ELR (cell line): ENCODE measurements at places on chromosomes 13 and 19.

- DNase-seq = no peak
Measured at GRCh38 chr19:2123682-2124387, 27.1 kb downstream of the IZUMO4 start.

GRCh38 chr19:13051557-13052165, 51.0 kb downstream of the LYL1 start:
- DNase-seq = peak; percentile 63

DNA sequence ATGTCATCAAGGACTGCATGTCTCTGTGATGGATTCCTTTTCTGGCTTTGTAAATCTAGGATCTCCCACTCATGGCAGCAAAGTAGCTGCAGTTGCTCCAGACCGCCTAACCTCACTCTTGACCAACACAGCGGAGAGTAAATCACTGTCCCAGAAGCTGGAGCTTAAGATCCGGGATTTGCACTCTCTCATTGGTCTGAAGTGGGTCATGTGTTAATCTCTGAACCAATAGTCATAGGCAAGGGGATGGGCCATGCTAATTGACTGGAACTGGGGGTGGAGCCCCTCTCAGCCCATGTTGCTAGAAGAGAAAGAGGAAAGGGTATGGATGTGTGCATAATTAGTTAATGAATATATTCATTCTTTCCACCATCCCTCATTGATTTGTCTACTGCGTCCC, 34.0 kb downstream of the VAV1 start:
- DNase-seq = no peak

DNA sequence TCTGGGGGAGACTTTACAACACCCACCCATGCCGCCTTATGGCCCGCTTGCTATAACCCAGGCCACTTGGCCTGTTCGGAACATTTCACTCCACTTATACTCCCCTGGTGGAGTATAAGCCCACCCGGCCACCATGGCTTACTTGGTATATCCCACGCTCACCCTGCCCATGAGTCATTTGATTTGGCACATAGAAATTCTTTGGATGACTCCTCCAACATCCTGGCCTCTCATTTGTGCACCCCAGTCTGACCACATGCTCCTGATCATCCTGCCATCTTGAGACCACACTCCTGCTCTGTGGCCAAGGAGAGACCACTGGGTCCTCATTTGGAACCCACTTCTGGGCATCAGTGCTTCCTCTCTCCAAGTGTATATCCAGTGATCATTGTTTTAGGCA, 5.2 kb downstream of the SPACA6 start:
- DNase-seq = peak; percentile 66

DNA sequence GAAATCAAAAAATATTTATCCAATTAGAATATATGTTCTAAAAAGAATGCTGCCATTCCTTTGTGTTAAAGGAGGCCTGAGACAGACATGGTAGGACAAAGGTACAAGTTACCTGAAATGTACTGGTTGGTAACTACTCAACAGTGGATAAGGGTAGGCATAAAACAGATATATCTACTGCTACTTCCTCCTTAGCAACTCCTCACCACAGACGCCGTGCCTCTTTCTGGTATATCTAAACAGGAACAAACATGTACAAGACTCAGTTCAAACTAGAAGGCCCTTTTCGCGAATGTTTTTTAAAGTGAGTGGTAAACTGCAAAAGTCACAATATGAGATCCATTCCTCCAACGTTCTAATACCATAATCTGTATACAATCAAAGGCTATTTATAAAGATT, 86.9 kb downstream of the TBC1D4 start:
- no peak for DNase-seq

DNA sequence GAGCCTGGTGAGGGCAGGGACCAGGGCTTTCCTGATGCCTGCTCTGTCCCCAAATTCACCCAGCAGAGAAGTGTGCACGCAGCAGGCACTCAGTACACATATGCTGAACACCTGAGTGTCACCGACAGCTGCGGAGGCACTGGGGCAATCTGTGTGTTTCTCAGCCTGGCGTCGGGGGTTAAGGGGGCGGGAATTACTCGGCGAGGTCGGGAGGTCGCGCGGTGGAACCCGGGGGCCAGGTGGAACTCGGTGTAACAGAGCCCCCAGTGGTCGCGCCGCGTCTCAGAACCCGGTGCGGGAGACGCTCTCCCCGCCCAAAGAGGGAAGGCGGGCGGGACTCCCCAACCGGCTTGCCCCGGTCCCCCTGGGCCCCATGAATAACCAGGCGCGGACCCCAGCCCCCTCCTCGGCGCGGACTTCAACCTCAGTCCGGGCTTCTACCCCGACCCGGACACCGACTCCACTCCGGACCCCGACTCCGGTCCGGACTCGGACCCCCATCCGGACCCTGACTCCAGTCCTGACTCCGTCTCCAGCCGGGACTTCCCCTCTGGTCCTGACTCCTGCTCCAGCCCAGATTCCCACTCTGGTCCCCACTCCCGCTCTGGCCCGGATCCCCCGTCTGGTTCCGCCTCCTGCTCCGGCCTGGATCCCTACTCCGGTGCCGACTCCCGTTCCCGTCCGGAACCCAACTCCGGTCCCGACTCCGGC, at the start of gene SELENOV:
Gene SELENOV (plus strand): TSS at position 300 of the 711 bp plus-strand sequence. CDS start 74 bp downstream, at position 374.
- DNase-seq = no peak

DNA sequence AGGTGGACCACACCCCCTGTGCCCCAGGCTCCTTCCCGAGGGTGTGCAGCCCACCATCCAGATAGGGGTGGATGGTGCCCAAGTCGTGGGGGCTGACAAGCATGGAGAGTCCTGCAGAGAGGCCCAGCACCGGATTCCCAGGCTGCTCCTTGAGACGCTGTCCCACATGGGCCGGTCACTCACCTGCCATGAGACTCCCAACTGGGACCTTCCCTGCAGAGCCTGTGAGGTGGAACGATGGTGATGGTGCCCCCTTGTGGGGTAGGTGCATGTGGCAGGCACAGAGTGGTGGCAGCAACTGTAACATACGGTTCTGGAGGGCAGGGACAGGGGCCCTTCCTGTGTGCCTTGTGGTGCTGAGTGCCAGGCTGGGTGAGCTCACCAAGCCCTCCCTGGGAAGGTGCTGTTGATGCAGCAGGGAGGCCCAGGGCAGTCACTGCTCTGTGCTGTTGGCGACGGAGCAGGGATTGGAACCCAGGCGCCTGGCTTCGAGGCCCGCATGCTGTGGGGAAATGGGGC, 33.1 kb downstream of the PPP1R37 start:
- DNase-seq = peak; percentile 67

DNA sequence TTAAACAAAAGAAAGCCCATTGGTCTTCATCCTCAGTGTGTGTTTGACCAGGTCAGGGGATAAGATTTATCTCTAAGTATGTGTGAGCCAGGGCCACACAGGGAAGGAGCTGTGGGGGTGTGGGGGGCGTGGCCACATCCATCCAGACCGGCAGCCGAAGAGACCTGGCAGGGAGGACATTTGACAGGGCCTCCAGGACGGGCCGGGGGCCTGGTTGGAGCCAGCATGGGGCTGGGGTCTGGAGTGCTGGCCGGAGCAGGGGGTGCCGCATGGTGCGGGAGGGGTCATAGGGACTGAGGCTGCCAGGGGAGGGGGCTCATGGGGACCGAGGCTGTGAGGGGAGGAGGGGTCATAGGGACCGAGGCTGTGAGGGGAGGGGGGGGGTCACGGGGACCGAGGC, 20.4 kb upstream of the GNA15 start:
- DNase-seq = no peak

- peak; percentile 31 for DNase-seq
Measured at GRCh38 chr19:12800923-12801465, 606 bp downstream of the PRDX2 start.

GRCh38 chr13:59839186-59839585, 324.5 kb downstream of the DIAPH3 start:
- DNase-seq = no peak

DNA sequence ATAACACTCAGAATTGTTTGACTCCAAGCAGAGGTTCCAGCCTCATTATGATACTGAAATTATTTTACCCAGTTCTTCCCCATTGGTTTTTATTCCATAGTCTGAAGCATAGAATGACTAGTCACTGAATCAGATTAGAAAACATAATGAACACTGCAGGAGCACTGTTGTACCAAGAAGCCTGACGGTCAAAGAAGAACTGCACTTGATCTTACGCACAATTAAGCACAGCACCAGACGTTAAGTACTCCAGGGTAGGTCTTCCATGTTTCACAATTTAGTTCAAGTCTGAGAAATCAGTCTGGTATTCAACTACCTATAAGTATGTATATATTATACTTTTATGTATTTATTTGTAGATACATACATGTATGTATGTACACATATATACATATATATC, 973.5 kb upstream of the SPRY2 start:
- DNase-seq = no peak

DNA sequence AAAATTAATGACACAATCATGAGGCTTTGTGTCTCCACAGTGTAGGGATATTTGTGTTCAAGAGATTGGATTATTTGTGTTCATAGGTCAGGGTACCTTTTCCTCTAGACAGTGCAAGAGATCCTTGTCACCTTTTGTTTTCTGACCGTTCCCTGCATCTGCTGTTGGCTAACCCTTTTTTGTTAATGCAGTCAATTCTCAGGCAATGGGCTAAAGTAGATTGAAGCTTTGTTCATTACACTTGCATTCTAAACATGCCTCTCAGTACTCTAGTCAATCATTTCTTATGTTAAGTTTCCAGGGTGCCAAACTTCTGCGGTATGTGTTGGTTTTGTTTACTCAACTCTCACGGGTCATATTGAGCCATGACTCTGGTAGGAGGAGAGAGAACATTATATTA, 1.8 kb upstream of the MED4 start:
- DNase-seq = no peak

DNA sequence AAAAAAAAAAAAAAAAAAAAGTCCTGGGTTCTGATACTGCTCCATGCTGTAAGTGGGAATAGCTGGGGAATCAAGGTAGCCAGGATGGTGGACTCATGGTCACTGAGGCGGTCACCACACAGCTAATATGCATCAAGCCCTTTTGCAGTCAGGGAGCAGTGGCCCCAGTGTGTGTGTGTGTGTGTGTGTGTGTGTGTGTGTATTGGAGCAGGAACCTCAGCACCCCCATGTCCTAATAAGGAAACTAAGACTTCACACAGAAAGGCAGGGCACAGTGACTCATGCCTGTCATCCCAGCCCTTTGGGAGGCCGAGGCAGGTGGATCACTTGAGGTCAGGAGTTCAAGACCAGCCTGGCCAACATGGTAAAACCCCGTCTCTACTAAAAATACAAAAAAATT, 12.0 kb downstream of the B3GNT3 start:
- no peak for DNase-seq

DNA sequence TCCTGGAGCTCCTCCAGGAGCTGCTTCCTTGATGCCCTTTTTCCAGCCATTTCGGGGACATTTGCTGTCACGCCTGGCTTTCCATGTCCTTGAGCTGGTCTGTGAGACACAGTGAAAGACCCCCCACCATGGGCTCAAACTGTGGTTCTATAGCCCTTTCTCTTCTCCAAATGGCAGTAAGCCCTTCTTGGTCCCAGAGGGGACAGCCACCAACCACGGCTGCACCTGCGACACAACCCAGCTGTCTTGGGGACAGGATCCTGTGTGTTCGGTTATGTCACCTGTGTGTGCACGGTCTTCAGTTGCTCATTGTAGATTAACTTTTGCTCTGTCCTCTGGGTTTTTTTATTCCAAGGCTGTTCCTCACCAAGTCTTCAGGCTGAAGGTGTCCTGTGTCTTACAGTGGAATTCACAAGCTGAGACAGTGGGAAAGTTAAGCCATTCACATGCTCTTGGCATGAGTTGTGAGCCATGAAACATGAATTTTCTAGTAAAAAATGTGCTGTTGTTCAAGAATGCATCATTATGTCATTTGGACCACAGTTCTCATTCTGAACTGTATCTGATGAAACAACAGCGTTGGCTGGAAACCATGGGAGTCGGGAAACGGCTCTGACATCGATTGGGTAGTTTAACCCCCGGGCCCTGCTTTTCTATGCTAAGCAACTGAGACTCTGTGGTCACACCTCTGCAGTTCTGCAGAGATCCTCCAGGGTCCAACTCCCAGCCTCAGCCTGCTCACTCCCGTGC, 129.5 kb upstream of the MCF2L start:
- DNase-seq = peak; percentile 8

DNA sequence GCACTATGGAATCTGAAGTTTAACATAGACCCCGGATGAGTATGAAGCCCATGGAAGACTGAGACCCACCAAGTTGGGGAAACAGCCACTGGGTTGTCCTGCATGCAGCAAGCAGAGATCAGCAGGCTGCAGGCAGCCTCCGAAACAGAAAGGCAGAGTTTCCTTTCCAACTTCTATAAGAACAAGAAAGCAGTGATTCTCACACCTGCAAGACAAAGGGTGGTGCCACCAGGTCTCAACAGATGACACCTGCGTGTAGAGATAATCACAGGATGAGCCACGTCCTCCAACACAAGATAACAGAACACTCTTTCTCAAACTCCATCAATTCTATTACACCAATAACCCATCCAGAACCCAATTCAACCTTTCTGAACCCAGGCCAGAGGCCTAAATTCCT, 457.9 kb downstream of the FOXO1 start:
- DNase-seq = no peak

GRCh38 chr19:39563408-39563807, 23.4 kb upstream of the EID2 start:
- peak; percentile 55 for DNase-seq

GRCh38 chr19:19113040-19113626, 25.1 kb downstream of the TMEM161A start:
- DNase-seq = peak; percentile 67

DNA sequence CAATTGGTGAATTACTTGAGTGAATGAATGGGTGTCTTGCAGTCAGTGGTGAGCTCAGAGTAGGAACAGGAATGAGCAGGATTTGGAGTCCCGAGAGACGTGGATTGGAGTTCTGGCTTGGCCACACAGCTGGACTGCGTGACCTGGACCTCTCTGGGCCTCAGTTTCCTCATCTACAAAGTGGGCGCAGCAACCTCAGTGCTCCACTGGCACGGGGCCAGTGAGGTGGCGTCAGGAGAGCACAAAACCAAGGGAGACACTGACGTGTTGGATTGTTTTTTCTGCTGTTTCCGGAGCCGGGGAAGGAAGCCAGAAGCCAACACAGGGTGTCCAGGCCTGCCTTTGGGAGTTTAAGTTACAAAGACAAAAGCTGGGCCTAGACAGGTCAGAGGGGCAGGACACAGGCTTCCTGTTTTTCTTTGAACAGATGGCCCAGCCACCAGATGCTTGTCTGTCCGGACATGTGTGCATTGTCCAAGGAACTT, 6.5 kb upstream of the DOCK6 start:
- DNase-seq = peak; percentile 84

DNA sequence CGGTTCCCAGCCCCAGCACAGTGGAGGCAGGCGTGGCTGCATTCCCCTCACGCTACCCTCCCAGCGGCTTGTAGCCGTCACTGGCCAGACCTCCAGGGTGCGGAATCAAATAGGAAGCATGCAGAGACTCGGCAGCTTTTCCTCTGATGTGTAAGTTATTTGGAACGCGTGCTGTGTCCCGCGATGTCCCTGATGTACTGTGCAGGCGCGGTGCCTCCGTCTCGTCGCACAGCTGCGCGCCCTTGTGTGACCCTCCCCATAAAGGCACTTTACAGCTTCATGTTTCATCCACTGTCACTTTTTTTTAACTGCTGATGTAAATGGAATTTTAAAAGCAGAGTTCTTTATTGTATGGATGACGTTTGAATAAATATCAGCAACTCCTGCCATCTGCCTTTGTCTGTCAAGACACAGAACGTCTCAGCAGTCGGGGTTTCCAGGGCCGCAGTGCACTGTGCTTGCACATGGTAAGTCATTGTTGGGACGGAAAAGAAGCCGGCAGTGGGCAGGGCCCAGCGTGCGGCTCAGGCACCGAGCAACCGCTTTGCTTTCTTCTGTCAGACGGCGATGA, 7.3 kb upstream of the F7 start:
- DNase-seq = peak; percentile 66
